ENCODE measurements at places on chromosomes 2 and 18.

GRCh38 chr2:112782234-112782799 is 2.0 kb downstream of the IL1A start:
- DNase-seq, result no peak

DNA sequence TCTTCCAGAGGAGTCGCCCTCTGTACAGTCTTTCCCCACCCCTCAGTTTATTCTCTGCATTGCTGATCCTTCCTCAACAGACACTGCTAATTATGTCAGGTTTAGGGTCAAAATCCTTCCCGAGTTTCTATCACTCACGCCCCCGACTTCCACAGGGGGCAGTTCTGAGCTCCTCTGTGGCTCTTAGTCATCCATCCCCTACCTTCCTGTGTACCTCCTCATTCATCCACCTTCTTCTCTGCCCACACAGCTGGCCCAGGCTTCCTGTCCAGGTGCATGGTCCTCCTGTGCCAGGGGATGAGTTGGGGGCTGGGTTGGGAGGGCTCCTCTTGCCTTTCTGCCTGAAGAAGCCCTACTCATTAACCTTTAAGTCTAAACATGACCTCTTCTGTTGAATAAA is 202.9 kb downstream of the ARL4C start:
- DNase-seq, result no peak

DNA sequence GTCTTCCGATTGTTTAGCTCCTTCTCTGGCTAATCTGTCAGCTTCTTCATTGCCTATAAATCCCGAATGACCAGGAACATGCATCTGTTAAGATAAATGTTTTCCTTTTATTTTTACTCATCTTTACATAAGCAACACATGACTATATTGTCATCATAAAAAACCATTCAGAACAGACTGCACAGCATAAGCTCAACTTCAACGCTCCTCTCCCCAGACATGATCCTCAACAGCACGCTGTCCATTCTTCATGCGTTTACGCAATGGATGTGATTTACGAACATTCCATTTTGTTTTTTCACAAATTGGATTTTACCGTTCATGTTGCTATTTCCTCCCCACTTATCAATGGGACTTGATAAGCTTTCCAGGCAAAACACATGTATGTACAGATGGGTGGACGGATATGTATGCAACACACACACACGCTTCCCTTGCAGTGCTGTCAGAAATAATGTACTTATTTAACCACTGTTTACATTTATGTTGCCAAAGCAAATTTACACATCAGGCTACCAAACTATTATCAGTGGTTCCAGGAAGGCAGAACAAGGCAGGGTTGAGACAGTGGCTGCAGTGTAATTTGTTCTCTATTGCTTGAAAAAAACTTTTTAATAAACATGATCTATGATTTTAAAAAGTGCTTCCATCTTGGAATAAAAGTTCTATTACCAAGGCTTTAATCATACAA is 12.2 kb downstream of the RNASEH1 start:
- DNase-seq, result no peak

DNA sequence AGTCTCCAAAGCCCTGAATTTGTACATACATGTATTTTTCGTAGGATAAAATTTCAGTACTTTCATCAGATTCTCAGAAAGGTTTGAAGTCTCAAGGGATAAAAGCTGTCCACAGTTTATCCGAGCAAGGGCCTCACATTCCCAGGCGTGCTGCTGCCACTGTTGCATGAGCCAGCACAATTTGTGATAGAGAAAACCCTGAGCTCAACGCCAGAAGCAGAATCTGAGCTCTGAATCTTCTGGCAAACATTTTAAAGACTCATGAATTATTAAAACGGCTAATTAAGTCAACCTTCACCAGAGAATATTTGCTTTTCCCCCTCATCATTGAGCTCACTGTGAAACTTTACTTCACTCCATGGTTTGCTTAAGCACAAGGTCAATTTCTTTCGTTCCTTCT is 38.5 kb upstream of the STPG4 start:
- DNase-seq, result no peak

- DNase-seq, result no peak
Observed at GRCh38 chr2:12051831-12052230, 305.4 kb downstream of the LPIN1 start.

- no peak for DNase-seq
Observed at GRCh38 chr2:223459328-223459939, 142.7 kb downstream of the SCG2 start.

GRCh38 chr2:120791962-120792297 is 56.3 kb downstream of the GLI2 start:
- DNase-seq, result no peak

DNA sequence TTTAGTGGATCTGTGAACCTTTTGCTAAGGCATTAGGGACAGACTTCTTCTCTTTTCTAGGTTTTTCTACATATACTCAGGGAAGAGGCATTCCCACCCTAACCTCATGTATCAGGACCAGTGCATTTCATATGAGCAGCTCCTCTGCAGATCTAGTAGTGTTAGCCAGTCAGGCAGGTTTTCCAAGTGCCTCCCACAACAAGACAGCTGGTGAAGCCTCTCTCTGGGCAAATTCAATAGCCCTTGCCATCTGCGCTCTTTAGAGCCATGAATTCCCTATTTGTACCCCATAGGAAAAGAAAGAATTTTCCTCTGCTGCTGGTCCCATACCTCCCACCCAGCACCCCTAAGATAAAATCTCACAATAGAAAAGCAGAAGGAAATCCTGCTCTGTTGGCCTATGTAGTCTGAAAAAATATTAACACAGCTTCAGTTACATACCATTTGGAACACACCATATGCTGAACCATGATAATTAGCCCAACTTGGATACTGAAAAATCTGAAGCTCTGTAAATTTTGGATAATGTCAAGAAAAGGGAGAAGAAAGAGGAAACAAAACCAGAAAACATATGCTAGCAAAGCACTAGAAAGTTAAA is 1354.6 kb upstream of the NRXN1 start:
- no peak for DNase-seq
